Fibroblast of mammary gland (primary cell): ENCODE measurements at places on chromosomes 4 and X.
A peak's percentile ranks its signal among the peaks of the same experiment; 100 is the strongest.

GRCh38 chr4:159206427-159206871 is 103.6 kb downstream of the RAPGEF2 start:
- DNase-seq, result no peak

- no peak for DNase-seq
Observed at GRCh38 chr4:82510216-82510615, 51.6 kb downstream of the TMEM150C start.

- no peak for DNase-seq
Observed at GRCh38 chr4:153521478-153521877, 55.3 kb downstream of the TMEM131L start.

DNA sequence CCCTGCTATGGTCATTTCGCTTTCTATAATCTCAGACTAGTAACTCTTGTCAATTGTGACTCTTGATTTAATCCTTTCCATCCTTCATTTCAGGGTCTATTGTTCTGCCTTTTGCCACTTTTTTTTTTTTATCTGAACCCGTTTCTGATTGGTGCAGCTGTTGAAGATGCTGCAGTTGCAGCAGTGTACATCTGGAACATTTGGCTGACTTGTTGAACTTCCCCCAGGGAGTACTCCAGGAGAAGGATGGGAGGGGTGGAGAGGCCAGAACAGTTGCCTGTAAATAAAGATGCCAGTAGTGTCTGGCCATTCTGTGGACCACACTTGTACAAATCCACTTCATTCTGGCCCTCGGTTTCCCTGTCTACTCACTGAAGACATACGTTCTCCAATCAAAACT is 1.0 kb upstream of the EDA start:
- DNase-seq, result peak; percentile 49

- DNase-seq, result peak; percentile 81
Observed at GRCh38 chrX:46628460-46629371, 55.2 kb downstream of the CHST7 start.

DNA sequence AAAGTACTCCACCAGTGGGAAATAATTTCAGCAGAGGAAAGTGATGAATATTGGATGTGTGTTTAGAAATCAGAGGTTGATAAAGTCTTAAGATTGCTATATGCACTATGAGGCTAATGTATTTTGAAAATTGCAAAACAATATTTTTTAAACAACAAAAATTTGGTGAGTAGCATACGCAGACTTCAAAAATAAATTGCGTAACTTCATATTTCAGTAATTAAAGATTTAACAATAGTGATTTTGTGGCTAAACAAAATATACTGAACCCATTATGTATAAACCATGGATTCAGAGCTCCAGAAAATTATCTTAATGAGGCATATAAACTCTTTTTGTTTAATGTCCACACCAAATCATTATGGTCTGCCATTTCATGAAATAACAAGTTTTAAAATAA is 3.3 kb upstream of the TAPT1 start:
- no peak for DNase-seq

DNA sequence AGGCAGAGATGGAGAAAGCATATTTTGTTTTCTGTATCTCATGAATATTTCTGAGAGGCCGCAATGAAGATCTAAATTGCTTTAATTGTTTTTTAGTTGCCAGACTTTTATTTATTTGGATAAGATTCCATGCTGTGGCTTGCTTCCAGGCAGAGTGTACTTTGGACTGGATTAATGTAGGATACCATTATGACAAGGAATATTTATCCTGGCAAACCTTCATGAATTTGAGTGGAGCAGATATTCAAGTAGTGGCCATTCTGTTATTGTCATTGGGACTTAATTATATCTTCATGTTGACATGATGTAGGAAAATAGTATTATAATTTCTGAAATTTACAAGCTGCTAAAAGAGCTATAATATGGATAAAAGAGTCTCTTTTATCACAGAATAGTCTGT is 182.9 kb downstream of the C4orf33 start:
- no peak for DNase-seq

GRCh38 chrX:153633607-153634180 is 13.3 kb upstream of the DUSP9 start:
- no peak for DNase-seq
